ENCODE measurements at places on chromosomes 2 and 18. TPM values are rescaled to one million over a fixed set of nuclear protein-coding genes. Genes with fewer than 3 reads are reported as not detected.

Gene IL36RN
- total RNA-seq, result not detected

Gene LOXHD1
- total RNA-seq, result not detected

Gene HTR2B
- total RNA-seq, result not detected

Gene ITGA4
- 11.3 TPM for total RNA-seq

Gene SERTAD2
- 5.8 TPM for total RNA-seq

Gene KCNS3
- total RNA-seq, result 6.2 TPM

Gene EPB41L3
- 64.6 TPM for total RNA-seq

Gene ARHGEF33
- not detected for total RNA-seq

Gene DHRS9
- 0.39 TPM for total RNA-seq

Gene BCL11A
- 4.5 TPM for total RNA-seq

DNA sequence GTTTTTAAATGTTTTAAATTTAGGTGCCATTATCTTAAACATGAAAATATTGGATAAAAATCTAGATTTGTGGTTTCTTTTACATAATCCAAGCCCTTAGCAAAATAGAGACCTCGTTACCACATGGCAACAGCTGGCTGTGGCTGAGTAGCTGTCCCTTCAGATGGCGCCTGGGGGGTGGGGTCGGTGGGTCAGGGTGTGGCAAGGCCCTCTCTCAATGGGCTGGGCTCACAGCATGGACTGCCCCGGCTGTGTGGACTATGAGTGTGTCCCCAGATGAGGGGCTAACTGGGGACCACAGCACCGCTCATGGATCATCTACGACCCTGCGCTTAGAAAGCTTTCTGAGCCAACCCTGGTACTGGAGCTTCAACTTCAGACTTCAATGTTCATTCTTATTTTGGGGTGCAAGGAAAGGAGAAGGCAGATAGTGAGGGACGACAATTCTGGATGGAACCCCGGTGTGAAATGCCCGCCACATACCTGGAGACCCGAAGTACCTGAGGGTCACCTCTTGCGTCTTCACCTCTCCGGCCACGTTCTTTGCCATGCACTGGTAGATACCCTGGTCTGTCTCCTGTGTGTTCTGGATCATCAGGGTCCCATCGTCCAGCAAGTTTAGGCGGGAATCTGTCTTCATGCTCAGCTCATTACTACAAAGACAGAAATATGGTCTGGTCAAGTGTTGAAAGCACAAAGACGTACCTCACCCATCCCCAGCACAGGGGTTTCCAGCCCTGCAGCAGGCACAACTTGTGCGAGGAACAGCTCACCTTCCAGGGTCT, 71.0 kb downstream of the PXDN start:
- no peak for DNase-seq

- DNase-seq, result no peak
These were observed 53.1 kb upstream of the NRP2 start for GRCh38 chr2:205629091-205629776.

GRCh38 chr2:44097322-44097907, 71.3 kb upstream of the PPM1B start:
- DNase-seq, result no peak

DNA sequence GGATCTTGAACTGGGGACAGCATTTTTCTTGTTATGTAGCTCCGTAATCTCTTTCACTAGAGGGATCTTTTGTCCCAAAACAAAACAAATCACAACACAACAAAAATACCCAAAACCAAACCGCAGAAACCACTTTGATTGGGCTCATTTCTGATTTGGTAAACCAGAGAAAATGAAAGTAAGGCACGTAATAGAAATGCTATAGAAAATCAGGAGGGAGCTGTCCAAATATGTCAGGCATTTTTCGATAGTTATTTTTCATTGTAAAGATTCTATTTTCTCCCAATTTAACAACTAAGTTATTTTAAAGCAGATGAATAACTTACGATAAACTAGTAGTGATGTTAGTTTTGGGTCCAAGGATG, 406.5 kb downstream of the XIRP2 start:
- no peak for DNase-seq

DNA sequence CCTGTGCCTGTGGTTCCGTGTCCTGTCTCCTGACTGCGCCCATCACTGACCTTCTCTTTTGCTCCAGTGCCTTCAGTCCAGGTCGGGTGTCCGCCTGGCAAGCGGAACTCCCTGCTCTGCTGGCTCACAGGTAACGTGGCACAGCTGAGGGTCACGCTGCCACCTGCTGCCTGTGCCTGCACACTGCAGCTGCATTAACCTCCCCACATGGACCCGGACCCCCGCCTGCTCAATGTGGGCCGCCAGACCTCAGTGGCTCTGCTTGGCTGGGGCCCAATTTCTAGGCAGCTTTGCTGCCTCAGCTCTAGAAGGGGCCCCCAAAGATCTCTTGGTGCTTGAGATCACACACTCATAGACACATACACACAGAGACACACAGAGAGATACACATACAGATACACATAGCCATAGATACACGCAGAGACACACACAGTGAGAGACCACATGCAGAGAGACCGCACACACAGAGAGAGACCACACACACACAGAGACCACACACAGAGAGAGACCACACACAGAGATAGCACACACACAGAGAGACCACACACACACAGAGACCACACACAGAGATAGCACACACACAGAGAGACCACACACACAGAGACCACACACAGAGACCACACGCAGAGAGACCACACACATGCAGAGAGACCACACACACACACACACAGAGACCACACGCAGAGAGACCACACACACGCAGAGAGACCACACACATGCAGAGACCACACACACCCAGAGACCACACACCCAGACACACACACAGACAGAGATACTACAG, 14.9 kb upstream of the CNNM3 start:
- peak; percentile 75 for DNase-seq

- DNase-seq, result no peak
These were observed 73.3 kb downstream of the TMEM18 start for GRCh38 chr2:603869-604268.

DNA sequence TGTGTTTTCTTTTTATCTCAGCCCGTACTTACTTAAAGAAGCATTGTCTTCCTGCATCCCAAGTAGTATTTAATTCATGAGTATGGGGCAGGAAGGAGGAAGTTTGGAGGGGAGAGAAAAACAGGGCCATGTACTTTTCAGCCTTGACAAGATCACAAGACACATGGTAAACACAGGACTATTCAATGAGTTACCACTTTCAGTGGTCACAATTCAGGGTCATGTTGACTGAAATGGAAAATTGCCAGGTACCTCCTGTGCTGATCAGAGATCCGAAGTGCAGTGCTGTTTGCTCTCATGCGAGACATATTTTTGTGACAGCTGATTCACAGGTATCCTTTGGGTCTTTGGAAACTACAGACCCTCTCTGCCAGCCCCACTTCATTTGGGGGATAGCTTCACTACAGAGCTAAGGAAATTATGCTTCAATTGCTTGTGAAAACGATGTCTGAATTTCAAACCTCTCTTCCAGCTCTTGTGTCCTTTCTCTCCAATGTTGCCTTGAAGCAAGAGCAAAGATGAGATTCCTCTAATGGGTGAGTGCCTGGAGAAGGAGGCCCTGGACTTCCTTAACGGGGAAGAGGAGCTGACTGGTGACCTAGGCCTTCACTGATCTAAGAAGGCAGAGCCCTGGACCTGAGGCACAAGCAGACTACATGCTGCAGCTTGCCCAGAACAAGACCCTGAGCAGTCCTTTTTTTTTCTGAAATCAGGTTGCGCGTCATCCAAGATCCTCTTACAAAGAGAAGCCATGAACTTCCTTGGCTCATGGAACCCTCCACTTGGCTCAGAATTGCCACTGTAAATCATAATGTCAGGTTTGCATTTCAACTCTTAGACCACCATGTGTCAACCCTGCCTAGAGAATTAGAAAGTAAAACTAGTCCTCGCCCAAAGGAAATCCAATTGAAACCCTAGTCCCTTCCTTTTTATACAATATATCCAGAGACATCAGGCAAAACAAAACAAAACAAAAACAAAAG, 44.1 kb downstream of the EVA1A start:
- no peak for DNase-seq

DNA sequence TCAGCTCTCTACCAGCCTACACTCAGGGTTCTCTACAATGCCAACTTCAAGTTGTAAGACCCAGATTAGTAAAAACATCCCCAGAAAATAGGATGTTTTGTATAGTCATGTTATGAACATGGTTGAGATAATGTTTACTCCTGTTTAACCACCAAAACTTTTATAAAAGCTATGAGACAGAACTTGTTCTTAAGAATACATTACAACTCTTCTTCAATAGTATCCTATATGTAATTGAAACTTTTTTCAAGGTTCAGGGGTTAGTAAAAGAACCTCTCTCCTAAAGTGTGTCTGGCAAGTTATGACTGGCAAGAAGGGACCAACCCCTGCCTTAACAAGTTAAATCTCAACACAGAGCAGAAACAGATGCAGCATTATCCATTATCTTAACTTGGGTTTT, 118.8 kb upstream of the STK17B start:
- DNase-seq, result no peak

- DNase-seq, result no peak
These were observed 687.4 kb upstream of the ID2 start for GRCh38 chr2:7994397-7994951.

DNA sequence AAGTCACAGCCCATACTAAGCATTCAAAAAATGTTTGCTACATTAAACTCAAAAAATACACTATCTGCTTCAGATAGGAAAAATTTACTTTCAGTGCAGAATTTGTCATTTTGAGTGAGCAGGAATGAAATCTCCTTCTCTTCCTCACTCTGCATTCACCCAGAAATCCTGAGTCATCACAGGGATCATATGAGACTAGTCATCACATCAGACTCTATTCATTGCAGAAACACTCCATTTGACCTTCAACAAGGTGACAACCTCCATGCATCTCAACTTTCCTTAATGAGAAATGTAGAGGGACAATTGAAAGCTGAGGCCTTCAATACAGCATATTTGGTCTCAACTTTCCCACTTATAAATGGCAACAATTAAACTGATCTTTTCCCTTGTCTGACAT, 130.4 kb upstream of the CYP26B1 start:
- peak; percentile 29 for DNase-seq

DNA sequence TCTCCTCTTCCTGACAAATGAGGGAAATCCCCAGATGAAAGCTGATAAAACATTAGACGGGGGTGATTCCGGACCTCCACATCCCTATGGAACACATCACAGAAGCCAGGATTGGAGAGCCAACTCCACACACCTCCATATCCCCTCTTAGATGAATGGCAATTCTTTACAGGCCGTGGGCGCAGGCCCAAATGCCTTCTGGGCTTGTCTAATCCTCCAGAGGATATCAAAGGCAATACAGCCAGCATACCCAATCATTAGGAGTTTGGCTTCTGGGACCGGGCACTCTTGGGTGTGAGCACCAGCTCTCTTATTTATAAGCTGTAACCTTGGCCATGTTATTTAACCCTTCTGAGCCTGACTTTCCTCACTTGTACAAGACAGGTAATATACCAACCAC, 15.0 kb upstream of the CYP1B1 start:
- DNase-seq, result no peak

- no peak for DNase-seq
These were observed 671.3 kb upstream of the CHAC2 start for GRCh38 chr2:53096351-53096750.

- DNase-seq, result no peak
These were observed 1355.4 kb upstream of the ACVR2A start for GRCh38 chr2:146489386-146489785.

DNA sequence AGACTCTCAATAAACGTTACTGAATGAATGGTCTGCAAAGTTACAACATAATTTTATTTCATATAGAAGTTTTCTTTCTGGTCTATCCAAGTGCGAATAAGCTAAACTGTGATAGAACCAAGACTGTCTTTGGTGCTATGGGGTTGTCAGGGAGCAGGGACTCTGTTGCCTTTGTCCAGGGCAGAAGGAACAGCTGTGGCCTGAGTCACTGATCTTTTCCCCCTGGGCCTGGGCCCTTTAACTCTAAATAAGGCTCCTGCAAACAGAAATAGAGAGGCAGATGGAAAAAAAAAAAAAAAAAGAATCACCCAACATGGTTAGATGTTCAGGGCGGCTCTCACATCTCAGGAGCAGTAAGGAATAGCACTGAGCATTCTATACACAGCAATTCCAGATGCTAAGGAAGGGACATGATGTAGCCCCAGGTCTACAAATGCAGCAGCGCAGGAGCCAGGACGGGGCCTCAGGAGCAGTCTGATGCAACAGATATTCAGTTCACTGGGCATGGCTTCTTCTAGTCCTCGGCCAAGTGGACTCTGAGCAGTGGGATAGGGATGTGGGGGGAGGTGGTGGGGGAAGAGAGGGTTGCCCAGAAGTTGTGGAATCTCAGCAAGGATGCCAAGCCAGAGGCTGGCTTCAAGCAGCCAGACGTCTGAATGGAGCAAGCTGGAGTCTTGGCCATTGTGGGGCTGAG, 247.1 kb upstream of the SIX2 start:
- no peak for DNase-seq

GRCh38 chr2:46439582-46439981, 39.8 kb upstream of the TMEM247 start:
- DNase-seq, result no peak

- peak; percentile 4 for DNase-seq
These were observed 195.4 kb upstream of the RMP24 start for GRCh38 chr18:35777039-35777438.

GRCh38 chr2:142973822-142974207, 96.4 kb downstream of the KYNU start:
- DNase-seq, result no peak

DNA sequence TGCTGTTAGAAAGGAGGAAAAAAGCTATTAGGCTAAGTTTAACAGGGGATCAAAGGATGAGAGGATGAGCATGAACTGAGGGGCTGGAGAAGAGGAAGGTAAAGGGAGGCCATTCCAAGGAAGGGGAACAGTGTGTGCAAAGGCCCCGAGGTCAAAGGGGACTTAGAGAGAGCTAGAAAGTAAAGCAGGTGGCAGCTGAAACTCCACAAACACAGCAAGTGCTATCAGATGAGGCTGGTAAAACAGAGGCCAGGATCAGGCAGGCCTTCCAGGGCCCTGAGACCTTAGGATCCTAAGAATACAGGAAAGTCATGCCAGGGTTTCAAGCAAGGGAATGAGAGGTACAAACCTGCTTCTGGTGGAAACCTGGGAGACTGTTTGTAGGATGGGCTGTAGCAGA, 5.8 kb downstream of the HDAC4 start:
- no peak for DNase-seq

DNA sequence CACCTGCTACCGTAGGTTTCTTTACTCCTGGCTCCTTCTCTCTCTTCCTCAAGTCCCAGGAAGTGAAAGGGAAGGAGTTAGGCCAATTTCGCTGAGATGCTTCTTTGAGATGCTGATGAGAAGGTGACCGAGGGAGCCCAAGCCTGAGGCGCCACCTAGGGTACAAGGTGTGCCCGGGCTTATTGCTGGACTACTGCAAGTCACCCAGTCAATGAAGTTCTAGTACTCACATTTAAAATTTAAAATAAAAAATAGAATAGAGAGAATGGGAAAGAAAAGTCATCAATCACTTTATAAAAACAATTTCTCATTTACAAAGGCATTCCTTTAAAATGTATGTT, 45.3 kb downstream of the ACAA2 start:
- DNase-seq, result peak; percentile 72

DNA sequence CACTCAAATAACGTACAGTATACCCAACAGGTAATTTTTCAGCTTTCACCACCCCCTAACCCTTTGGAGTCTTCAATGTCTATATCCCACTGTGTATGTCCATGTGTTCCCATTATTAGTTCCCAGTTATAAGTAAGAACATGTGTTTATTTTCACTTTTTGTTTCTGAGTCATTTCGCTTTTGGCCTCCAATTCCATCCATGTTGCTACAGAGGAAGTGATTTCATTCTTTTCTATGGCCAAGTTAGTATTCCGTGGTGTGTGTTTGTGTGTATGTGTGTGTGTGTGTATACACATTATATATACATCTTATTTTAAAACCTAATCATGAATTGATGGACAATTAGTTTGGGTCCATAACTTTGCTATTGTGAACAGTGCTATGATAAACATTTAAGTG, 464.4 kb downstream of the CMPK2 start:
- DNase-seq, result no peak

- no peak for DNase-seq
These were observed 58.1 kb downstream of the SKA1 start for GRCh38 chr18:50432915-50433314.

Measured in Daoy (cell line).